ENCODE measurements at places on chromosomes 2 and 18. TPM values are rescaled to one million over a fixed set of nuclear protein-coding genes. Genes with fewer than 3 reads are reported as not detected.

The SNED1 gene
- 0.11 TPM for total RNA-seq

The SERPINB10 gene
- 1.2 TPM for total RNA-seq

The FBLN7 gene
- not detected for total RNA-seq

The KCNG2 gene
- total RNA-seq = not detected

The NEB gene
- 1.4 TPM for total RNA-seq

The IL37 gene
- not detected for total RNA-seq

The C1GALT1C1L gene
- 1.2 TPM for total RNA-seq

DNA sequence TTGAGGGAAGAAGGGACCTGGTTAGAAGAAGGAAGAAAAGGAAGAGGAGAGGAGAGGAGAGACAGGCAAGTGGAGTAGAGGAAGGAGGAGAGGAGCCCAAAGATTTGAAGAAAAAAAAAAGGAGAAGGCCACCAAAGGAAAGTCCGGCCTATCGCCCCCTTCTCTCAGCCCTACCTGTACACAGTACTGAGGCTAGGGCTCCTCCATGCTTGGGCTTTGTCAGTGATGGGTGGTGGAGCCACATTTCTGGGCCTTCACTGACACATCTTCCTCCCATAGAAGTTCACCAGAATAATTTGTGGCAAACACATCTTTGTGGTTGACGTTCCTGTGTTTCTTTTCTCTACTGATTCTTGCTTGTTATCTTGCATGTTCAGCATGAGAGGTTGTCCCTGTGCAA lies 125.4 kb downstream of the DTNA start:
- no peak for DNase-seq

GRCh38 chr2:100936972-100937542 lies 65.0 kb upstream of the RPL31 start:
- no peak for DNase-seq

DNA sequence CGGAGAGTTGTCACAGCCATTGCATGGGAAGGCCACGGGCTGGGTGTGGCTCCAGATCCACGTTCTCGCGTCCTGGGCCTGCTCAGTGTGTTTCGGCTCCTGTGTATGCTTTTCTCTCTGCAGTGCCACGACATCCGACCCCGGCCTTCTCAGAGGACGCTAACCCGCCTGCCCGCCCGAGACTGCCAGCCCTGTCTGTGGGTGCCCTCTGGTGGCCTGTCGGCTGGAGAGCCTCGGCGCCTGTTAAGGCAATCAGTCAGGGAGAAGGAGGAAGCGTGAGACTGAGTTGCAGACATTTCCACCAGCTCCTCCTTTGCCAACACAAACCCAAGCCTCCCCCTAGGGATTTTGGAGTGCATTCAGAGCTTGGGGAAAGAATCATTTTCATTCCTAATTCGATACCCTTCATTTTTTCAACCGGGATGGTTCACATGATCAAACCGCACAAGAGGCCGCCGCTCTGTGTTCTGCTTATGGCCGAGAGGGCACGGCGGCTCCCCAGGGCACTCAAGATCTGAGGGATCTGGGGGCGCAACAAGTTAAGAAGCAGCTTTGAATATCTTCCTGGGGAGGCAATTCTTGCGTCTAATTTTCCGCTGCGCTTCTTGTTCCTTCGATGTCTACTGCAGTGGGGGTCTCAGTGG lies 37.5 kb upstream of the ZBTB7C start:
- peak; percentile 79 for DNase-seq

GRCh38 chr2:241235859-241236593 lies 47.5 kb downstream of the ANO7 start:
- DNase-seq = no peak

- DNase-seq = no peak
Measured at GRCh38 chr18:31901063-31901462, 41.9 kb downstream of the TRAPPC8 start.

DNA sequence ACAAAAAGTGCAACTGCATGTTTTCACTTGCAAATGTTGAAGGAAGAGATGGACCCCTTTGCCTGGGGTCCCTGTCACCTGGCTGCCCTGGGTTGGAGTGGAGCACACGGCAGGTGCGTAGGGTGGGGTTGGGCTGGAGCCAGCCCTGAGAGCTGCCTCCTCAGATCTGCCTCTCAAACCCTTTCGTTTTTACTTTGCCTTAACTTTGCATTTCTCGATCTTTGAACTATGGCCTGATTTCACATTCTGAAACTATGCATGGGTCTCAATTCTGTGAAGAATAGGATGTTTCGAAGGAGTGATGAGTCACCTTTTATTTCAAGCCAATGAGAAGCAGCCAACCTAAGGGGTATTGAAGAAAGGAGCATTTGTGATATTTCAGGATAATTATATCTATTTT lies 132.8 kb downstream of the ACOXL start:
- no peak for DNase-seq

DNA sequence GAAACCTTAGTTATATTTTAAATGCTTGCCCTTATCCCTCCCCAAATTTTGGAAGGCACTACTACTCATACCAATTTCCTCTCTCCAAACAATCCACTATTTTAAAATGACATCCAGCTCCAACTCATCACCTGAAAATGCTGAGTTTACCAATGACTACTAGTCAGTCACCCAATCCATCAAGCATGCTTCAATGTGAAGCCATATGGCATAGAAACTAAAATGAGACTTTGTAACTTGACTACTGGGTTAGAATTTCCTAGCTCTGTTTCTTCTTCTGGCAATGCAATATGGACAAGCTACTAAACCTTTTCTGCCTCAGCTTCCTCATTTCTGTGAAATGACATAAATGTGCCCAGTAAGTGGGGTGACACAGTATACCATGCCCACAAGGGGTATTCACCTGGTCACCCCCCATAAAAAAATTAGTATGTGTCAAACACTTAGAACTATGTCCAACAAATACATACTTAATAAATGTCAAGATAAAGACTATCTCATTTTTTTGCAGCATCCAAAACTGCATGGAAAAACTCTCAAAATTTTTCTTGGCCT lies 10.0 kb upstream of the STPG4 start:
- DNase-seq = no peak

DNA sequence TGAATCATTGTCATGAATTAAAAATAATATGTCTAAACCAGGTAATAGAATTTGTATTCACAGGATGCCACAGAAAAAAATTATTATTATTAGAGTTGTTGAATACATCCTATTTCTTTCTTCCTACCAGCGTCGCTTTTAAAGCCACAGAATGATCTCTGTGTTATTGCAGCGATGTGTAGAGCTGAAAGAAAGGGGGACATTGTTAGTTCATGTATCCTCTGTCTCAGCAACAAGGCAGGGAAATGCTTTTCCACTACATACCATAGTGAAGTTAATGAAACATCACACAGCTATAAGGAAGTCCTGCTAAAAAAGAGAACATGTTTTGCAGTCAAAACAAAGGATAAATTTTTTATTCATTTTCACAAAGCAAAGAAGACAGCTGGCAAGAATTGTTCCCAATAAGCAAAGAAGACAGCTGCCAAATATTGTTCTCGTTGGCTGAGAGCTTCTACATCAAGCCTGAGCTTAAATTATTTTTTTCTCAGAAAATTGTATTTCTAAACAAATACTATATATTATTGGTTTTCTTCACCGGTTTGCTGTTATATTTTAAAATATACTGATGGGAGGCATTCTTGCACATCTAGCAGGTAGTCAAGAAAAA lies 1234.4 kb downstream of the SUCLG1 start:
- DNase-seq = no peak

- DNase-seq = no peak
Measured at GRCh38 chr18:49285627-49286026, 174.8 kb downstream of the DYM start.

DNA sequence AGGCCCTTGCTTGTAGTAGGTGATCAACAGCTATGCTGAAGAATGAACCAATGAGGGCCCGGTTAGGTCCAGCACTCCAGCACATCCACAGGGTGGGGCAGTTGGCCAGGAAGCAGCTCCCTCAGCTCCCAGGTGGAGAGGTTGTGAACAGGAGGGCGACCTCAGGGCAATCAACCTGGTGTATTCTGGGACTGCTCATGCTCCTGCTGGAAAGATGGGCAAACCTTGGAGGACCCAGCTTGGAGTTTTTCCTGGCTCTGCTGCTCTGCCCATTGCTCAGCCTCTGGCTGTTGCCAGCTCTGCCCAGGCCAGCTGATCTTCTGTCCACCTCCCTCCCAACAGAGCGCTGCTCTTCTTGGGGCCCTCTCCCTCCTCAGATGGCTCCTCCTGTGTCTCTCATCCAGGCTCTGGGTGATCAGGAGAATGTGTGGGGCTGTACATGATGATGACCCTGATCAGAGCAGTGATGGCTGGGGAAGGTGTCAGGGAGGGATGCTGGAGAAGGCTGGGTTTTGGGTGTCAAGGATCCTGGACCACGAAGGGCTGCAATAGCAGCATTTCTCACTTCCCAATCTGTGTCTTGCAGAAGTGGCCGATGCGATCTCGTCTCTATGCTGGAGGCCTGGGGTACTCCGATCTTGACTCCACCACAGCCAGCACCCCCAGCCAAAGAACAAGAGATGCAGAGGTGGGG lies 3.4 kb downstream of the TCF23 start:
- peak; percentile 22 for DNase-seq

DNA sequence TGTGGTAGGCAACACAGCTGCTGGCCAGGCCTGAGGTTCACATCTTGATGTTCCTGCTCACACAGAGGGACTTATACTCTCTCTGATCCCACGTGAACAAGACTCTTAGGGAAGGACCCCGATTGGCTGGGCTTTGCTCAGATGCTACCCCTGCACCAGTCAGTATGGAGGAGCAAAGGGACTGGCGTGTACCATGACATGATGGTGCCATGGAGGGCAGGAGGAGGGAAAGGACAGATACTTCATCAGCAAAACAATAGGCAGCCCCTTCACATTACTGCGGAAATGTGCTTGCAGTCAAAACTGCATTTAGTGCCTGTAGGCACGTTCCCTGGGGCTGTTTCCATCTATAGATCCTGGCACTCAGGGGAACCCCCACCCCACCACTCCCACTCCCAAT lies 42.7 kb downstream of the ZFP36L2 start:
- no peak for DNase-seq

DNA sequence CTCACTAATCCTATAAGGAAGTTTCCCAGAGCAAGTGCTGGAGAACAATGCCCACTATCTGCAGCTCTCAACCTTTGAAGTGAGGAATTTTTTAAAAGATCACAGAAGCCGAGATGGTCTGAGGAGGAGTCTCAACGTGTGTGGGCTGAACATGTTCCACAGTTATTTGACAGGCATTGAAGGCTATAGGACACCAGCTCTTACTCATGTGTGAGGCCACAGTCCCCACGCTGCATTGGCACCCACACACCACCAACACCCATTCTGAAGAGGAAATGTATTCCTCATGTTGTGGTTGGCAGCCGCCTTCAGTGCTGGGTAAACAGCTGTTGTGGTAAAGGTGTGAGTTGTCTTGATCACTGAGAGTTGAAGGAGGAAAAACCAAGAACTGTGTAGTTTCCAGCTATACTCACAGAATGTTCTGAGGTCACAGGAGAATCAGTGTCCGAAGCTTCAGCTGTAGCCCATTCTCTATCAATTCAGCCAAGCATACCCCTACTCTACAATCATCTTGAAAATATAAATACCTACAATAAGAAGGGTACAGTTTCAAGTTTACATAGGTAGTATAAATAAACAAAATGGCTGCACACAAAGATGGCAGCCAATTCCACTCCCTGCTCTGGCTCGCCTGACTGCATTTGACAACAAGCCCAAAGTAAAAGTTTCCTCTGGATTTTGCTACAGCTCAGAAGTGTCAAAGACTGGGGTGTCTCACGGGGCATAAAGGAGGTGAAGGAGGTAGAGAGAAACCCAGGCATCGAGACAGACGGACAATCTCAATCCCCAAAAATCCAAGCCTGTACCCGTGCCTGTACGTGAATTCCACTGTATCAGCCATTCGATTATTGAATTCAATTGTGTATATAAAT lies 12.1 kb downstream of the CD226 start:
- no peak for DNase-seq

All from SK-MEL-5 (cell line).